ENCODE measurements at places on chromosomes 4 and X.

- DNase-seq = no peak
Measured at GRCh38 chr4:3858046-3858730, 92.0 kb downstream of the ADRA2C start.

DNA sequence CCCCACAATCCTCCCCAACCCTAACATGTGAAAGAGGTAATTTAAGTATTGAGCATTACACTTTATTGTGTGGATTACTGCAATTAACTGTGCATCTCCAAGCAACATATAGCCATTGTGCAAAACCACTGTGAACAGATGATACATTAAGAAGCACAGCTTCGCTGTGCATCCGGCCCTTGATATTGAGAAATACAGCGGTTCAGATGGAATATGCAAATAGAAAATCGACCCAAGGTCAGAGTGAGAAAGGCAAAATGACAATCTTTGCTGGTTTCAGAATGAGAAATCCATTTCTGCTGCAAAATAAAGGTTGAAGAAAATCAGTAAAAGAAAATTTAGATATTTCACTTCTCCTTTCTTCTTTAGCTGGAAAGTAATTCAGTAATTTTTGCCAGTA is 805.9 kb upstream of the GRID2 start:
- DNase-seq = no peak

- DNase-seq = no peak
Measured at GRCh38 chr4:163680386-163681098, 186.1 kb downstream of the TMA16 start.

- DNase-seq = no peak
Measured at GRCh38 chr4:3192827-3193226, 56.1 kb upstream of the MSANTD1 start.

GRCh38 chr4:71765821-71766383 is 18.0 kb downstream of the GC start:
- no peak for DNase-seq

DNA sequence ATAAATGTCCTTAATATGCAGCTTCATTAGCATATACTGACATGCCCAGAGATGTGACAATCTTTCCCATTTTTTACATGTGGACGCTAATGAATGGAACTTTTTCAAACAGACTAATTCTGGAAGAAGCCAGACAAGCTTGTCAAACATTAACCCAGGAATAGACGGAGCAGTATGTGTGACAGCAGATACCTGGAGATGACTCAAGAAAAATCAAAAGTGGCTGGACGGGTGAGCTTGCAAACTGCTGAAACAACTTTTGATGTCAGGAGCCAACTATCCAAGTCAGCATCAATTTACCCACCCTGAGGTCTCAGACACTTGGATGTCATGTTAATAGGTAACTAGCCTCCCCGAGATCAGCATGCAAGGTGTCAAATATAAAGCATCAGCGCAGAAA is 183.0 kb downstream of the PACRGL start:
- DNase-seq = no peak

DNA sequence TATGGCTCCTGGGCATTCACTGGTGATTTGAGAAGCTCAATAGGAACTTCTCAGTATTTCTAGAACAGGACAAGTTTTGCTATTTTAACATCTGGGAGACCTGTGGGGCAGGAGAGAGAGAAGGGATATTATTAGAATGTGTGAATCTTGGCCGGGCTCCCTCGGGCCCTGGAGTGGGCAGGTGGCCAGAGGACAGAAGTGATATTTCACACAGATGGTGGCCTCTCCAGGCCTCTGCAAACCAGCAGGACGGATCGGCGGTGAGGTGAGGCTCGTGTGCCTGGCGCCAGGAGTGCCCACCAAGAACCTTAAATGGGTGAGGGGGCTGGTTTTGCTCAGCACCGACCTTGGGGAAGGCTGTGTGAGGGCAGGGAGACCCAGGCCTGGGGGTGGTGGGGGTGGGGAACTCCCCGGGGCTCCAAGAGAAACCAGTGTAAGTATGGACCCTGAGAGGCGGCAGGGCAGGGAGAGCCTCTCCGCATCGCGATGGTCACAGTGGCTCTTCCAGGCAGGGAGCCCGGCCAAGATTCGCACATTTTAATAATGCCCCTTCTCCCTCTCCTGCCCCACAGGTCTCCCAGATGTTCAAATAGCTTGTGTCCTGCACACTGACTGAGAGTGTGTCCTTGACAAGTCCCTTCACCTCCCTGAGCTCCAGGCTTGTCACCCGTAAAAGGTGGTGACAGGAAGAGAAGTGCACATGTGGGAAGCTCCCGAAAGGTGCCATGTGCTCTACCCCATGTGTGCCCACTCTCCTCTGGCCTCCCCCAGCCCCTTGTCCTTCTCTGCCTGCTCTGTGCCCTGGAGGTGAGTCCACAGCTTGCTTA is 64.9 kb downstream of the SORCS2 start:
- no peak for DNase-seq

GRCh38 chr4:91288702-91289311 is 1015.0 kb upstream of the GRID2 start:
- no peak for DNase-seq

DNA sequence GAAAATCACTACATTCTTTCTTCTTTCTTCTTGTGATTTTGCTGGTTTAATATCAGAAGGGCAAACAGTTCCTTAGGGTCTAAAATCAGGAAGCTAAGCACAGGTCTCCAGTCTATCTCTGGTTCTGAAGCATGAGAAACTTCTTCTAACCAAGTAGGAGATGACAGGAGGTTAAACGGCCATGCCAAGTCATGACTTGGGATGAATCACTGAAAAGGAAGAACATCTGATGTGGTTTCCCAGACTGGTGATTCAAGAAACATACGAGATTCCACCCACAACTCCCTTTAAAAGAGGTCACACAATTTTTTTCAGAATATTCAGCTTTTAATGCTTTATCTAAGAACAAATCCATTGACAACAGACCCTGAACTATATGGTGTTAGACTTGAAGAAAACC is 684.0 kb upstream of the PRKX start:
- no peak for DNase-seq

DNA sequence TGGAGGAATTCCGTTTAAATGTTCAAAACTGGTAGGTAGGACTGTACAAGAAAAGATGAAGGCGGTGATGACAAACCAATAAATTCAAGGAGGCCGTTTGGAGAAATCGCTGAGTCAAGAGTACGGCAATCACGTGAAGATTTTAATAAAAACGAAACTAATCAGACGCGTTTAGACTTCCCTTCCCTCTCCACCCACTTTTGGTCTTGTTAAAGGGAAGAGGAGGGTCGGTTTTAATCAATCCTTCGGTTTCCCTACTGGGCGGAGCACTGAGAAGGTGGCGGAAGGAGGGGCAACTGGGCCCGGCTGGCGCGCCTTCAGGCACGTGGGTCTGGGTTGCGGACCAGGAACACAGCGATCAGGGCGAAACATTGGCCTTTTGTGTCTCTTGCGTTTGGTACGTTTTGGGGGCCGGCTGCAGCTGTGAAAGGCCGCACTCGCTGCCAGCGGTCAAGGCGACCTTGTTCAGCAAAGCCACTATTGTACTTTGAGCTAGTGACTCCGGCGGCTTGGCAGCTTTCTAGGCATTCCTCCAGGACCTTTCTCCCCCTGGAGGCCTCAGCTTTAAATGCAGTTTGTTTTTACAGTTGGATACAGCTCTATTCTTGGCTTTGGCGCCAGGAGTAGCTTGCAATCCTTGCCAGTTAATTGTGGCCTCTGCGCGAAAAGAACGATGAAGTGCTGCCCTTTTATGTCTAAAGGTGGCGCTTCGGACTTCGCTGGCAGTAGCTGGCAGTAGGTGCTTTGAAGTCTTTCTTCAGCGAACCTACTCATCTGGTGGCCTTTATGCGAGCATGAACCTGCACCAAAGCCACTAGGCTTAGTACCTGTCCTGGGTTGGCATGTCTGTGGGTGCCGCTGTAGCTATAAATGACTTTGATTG is 16.8 kb upstream of the LAMP2 start:
- DNase-seq = peak; percentile 80

Data from anterior cingulate cortex (tissue), 58 donors.